ENCODE measurements at places on chromosomes 2 and 18.

DNA sequence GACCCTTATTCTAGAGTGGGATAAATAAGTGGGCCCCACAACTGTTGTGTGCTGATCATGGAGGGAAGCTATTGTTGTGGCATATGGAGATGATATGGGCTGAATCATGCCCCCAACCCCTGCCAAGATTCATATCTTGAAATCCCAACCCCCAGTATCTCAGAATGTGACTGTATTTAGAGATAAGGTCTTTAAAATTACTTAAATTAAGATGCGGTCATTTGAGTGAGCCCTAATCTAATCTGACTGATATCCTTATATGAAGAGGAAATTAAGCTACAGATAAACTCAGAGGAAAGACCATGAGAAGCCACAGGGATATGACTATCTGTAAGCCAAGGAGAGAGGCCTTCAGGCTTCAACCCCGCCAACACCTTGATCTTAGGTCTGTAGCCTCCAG is 188.3 kb upstream of the RND3 start:
- no peak for DNase-seq

DNA sequence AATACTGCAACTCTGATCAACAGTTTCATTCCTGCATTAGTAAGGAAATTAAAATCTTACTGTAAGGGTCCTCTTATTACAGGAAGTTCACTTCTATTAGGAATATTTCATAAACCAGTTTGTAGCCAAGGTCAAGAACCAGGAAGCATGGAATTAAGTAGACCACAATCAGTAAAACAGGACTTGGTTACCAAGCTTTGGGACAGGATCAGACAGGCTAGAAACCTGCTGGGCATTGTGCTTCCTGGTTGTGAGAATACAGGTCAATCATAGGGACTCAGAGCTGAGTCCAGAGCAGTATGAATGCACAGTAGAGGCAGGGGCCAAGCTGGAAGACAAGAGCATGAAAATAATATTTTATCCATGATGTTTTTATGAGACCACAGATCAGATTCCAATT is 248.0 kb downstream of the IKZF2 start:
- no peak for DNase-seq

GRCh38 chr2:40809156-40809555 is 357.3 kb upstream of the SLC8A1 start:
- DNase-seq, result no peak

DNA sequence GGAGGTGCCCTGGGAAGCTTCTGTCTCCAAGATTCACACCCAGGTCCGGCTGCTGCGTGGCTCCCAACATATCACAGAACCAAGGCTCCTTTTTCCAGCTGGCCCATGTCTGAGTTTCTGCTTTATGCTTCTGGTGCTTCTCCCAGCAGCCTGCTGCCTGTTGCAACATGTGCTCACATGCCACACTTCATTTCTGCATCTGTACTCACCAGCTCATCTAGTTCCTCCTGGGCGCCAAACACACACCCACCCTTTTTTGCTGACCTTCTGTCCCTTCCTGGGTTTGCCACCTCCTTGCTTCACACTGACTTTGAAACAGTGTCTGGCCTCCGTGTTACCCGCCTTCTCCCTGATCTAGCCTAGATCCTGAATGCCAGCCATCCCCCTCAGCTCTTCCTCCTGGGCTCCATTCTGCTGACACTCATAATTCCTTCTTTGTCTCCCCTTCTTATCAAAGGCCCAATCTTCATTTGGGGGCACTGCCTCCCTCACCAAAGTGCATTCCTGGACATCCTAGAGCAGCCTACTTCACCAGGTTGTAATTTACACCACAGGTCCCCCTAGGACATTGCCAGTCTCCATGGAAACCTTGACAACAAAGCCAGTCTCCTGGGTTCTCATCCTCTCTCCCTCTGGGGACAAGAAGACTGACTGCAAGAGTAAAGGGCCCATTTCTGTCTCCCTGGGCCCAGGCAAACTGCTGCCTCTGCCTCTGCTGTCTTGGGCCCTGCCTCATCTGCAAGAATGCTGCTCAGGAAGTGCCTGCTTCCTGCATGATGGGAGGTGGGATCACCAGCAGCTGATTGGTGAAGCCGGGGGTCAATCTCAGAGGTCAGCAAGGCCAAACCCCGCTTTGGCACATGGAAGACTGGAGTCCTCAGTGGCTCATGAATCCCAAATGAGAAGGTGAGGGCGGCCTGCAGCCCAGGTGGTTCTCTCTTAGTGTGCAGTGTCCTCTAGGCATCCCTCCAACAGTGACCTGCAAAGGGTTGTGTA is 13.9 kb upstream of the PROM2 start:
- no peak for DNase-seq

GRCh38 chr2:189164746-189165145 is 14.8 kb downstream of the COL5A2 start:
- no peak for DNase-seq

DNA sequence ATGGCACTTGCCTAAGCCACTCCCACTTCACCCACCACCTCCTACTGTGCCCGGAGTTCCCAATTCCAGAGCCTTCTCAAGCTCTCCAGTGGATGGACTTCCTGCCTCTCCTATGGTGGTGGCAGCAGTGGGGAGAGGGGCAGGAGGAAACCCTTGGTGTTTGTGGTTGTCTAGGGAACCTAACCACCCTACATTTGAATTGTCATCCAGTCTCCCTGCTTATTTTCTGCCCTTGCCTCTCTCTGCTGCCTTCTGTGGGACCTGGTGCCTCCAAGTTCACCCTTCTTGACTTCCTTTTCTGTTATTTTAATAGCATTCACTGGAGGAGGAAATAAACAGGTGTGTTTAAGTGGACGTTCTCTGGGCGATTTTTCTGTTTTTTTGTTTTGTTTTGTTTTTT is 50.0 kb upstream of the HPCAL1 start:
- no peak for DNase-seq

DNA sequence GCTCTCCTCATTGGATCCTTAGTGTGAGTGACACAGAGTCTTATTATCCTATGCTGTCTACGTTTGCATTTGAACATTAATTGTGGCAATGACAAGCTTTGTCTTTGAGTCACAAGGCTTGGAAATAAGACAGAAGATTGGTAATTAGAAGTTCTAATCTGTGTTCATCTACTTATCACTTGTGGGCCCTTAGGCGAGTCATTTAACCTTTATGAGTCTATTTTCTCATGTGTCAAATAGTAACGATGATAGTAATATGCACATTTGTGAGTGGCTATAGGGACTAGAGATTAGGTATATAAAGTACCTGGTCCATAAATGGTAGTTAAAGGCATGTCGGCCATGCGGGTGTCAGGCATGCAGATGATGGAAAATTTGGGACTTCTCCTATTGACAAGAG is 105.6 kb upstream of the NABP1 start:
- DNase-seq, result no peak

DNA sequence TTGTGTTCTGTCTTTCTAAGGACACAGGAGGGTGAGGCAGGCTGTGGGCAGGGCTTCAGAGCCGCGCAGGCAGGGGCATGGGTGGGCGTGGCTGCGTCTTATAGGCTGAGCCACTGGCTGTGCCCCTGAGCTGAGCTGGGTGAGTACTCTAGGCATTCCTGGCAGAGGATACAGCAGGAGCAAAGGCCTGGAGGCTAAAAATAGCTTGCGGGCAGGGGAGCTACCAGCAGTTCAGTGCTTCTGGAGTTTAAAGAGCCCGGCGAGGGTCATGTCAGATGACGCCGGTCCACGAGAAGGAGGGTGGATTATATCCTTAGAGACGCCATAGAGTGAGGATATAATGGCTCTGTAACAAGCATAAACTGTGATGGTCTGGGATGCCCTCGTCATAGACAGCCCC is 31.5 kb upstream of the PDIA6 start:
- DNase-seq, result no peak

Data from GM20000 (cell line).